Vagina (tissue), 2 donors: ENCODE measurements at places on chromosomes 3 and 15. TPM values are rescaled to one million over a fixed set of nuclear protein-coding genes. Genes with fewer than 3 reads are reported as not detected.

Gene FANCD2OS
- total RNA-seq: not detected

- H3K36me3 ChIP-seq: no peaks in the 10 kb centered on the region
- H3K4me1 ChIP-seq: no peaks in the 10 kb centered on the region
- H3K4me3 ChIP-seq: no peak overlapping the region
- DNase-seq: peak; percentile 93
- H3K27ac ChIP-seq: no peak overlapping the region
Measured at GRCh38 chr3:126550488-126551051, 8.2 kb downstream of the C3orf22 start.

Gene PPP1R14D
- not detected for total RNA-seq

Gene LMAN1L
- total RNA-seq: not detected

GRCh38 chr15:85026304-85027032, 44.8 kb downstream of the PDE8A start:
- H3K36me3 ChIP-seq: no peaks in the 10 kb centered on the region
- no peaks in the 10 kb centered on the region for H3K27me3 ChIP-seq
- DNase-seq: no peak

DNA sequence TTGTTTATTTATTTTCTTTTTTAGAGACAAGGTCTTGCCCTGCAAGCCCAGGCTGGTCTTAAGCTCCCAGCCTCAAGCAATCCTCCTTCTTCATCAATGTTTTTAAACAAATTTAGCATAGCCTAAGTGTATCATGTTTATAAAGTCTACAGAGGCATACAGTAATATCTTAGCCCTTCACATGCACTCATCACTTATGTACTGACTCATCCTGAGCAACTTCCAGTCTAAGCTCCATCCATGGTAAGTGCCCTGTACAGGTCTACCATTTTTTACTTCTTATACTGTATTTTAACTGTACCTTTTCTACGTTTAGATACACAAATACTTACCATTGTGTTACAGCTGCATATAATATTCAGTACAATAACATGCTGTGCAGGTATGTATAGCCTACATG, 860.0 kb downstream of the FHIT start:
- H3K27me3 ChIP-seq: no peaks in the 10 kb centered on the region
- no peak overlapping the region for H3K27ac ChIP-seq
- no peak overlapping the region for H3K4me3 ChIP-seq
- no peaks in the 10 kb centered on the region for H3K36me3 ChIP-seq

GRCh38 chr3:25291481-25291905, 136.6 kb upstream of the RARB start:
- no peak for DNase-seq
- H3K36me3 ChIP-seq: no peaks in the 10 kb centered on the region
- H3K27ac ChIP-seq: no peak overlapping the region

Gene JAGN1
- total RNA-seq: 32.7 TPM

DNA sequence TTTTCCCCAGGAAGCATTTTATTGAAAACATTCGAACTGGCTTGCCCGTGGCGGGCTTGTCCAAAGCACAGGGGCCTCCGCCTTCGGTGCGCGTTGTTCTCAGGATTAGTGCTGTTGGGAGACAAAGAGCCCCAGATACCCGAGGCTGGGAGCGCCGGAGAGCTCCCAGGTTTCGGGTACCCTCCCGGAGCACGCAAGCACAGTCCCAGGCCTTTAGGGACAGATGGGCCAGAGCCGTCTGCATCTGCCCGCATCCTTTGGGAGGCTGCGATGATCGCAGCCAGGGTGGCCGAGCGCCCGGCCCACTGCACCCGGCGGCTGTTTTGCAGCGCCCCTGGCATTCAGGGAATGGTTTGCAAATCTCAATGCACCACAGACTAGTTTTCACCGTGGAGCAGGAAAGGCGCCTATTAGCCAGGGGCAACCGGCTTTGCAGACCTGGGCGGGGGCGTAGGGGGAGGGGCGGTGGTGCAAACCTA, 5.0 kb upstream of the FEZF2 start:
- no peak overlapping the region for H3K4me3 ChIP-seq
- no peak for DNase-seq
- H3K4me1 ChIP-seq: peaks cover 18% of the 10 kb centered on the region
- no peaks in the 10 kb centered on the region for H3K36me3 ChIP-seq

DNA sequence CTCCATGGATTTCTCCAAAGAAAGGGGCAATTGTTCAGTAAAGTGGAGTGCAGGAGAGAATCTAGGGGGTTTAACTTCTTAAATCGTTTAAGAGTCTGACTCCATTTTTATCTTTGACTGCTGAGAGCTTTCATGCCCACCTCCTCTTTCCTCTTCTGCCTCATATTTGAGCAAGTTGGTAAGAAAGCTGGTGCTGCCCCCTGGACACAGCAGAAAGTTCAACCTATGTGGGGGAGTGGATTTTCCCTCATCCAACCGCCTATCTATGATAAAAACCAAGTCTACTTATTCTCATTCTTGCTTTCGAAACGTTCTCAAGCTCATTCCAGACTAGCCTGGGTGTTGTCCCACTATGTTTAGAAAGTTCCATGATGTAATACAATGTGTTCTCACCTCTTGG, 26.0 kb downstream of the HHLA2 start:
- H3K36me3 ChIP-seq: no peaks in the 10 kb centered on the region
- no peak overlapping the region for H3K27ac ChIP-seq
- no peaks in the 10 kb centered on the region for H3K4me1 ChIP-seq
- no peak for DNase-seq
- H3K27me3 ChIP-seq: no peaks in the 10 kb centered on the region

Gene UBR1
- total RNA-seq: 21.9 TPM

Gene DYNLT2B
- total RNA-seq: 2.9 TPM

Gene PPM1L
- total RNA-seq: 14.2 TPM

Gene IL17RE
- total RNA-seq: 15.2 TPM

DNA sequence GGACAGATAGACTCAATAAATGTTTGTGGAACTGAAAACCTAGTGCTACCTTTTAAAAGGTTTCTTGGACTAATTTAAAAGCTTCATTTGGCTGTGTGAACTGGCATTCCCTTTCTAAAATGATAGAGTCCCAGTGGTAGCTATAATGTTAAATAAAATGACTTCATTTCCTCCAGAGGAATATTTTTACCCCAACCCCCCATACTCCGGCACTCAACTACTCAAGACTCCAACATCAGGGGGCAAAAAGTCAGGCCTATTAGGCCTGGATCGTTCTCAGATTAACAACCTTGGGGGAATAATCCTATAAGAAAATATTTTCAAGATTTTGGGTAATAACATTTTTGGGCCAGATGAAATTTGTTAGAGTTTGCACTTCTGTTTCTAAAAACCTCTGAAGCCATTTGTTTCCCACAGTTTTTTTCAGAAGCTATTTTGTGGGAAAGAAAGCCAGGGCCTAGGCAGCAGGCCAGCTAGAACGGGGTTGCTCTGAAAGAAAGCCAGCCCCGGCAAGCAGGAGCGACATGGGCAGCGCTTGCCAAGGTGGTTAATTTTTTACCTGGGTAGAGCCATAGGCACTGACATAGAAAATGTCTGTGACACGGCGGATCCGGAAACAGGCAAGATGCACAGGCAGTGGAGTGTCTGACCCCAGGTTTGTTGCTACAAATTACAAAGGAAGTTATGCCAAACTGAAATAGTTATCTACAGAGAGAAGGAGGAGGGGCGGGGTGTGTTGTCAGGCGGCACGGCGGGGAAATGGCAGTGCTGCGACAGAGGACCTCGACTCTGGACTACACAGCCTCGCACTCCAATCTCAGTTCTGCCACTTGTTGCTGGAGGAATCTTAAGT, 84.6 kb downstream of the MAGI1 start:
- H3K27me3 ChIP-seq: no peaks in the 10 kb centered on the region
- peaks cover 21% of the 10 kb centered on the region for H3K4me1 ChIP-seq
- no peak overlapping the region for H3K4me3 ChIP-seq
- peak overlapping the region; percentile 61 for H3K27ac ChIP-seq
- no peaks in the 10 kb centered on the region for H3K36me3 ChIP-seq

Gene SLC9C1
- not detected for total RNA-seq

Gene SLC6A20
- total RNA-seq: 2.9 TPM

- H3K4me3 ChIP-seq: peak overlapping the region; percentile 48
- no peaks in the 10 kb centered on the region for H3K36me3 ChIP-seq
- peak overlapping the region; percentile 81 for H3K27ac ChIP-seq
Measured at GRCh38 chr3:8500319-8500988, 1.2 kb upstream of the LMCD1 start.

Gene BBX
- 39.5 TPM for total RNA-seq

- no peaks in the 10 kb centered on the region for H3K36me3 ChIP-seq
- H3K27ac ChIP-seq: peak overlapping the region; percentile 93
- peak overlapping the region; percentile 71 for H3K4me3 ChIP-seq
- DNase-seq: no peak
- no peaks in the 10 kb centered on the region for H3K27me3 ChIP-seq
Measured at GRCh38 chr15:68256675-68257450, 20.7 kb upstream of the FEM1B start.

Gene NLGN1
- total RNA-seq: 4.7 TPM

Gene RBP2
- total RNA-seq: not detected

Gene ACP3
- 12.3 TPM for total RNA-seq

DNA sequence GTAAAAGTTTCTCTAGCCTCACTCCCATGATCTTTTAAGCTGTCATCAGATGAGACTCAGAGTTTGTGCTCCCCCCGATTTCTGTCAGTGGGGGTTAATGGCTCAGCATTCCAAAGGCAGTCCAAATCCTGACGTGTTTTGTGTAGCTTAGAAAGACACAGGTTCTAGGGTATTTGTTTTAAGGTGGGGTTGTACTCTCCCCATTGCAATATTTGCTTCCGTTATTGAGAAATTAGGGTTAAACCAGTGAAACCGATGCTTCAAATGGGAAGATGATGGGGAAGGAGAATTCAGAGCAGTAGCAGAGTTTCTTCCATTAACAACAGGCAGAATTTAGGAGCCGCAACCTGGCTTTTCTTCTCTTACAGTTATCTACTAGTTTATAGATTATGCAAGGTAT, 3.4 kb downstream of the PIGB start:
- DNase-seq: no peak
- H3K36me3 ChIP-seq: no peaks in the 10 kb centered on the region
- no peak overlapping the region for H3K27ac ChIP-seq
- peaks cover 23% of the 10 kb centered on the region for H3K4me1 ChIP-seq
- H3K4me3 ChIP-seq: no peak overlapping the region

- H3K27me3 ChIP-seq: no peaks in the 10 kb centered on the region
- no peak overlapping the region for H3K4me3 ChIP-seq
- DNase-seq: no peak
- H3K27ac ChIP-seq: no peak overlapping the region
- no peaks in the 10 kb centered on the region for H3K36me3 ChIP-seq
Measured at GRCh38 chr15:65920825-65921309, 51.6 kb downstream of the RAB11A start.

- H3K27ac ChIP-seq: no peak overlapping the region
- DNase-seq: no peak
- H3K36me3 ChIP-seq: no peaks in the 10 kb centered on the region
- no peaks in the 10 kb centered on the region for H3K27me3 ChIP-seq
- no peaks in the 10 kb centered on the region for H3K4me1 ChIP-seq
- H3K4me3 ChIP-seq: no peak overlapping the region
Measured at GRCh38 chr3:158488670-158489069, 82.3 kb upstream of the MLF1 start.

Gene NR2F2
- total RNA-seq: 39.8 TPM

- no peaks in the 10 kb centered on the region for H3K27me3 ChIP-seq
- H3K4me1 ChIP-seq: peaks cover 44% of the 10 kb centered on the region
- no peaks in the 10 kb centered on the region for H3K36me3 ChIP-seq
- H3K27ac ChIP-seq: peak overlapping the region; percentile 22
Measured at GRCh38 chr3:157107037-157107436, 52.9 kb downstream of the CCNL1 start.

Gene SOX2
- 2.9 TPM for total RNA-seq

GRCh38 chr3:159987291-159987711, 1.3 kb upstream of the IL12A start:
- H3K4me3 ChIP-seq: no peak overlapping the region
- H3K4me1 ChIP-seq: peaks cover 19% of the 10 kb centered on the region
- no peak overlapping the region for H3K27ac ChIP-seq
- H3K36me3 ChIP-seq: no peaks in the 10 kb centered on the region

Gene POC1A
- total RNA-seq: 0.74 TPM

DNA sequence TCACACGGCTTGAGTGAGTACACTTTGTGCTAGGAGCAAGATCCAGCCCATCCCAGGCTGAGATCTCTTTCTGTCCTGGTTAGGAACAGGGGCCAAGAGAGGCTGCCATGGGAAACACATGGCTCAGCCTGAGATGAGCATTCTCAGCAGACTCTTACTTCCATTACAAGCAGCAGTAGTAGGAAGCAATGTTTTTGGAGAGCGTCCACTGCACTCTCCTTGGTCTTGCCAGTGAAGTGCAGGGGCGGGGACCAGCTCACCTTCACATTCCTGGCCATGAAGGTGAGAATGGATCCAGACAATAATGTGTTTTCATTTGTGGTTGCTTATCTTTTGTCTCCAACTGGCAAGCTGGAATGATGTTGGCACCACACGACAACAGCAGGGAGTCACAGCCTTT, 24.7 kb downstream of the ZNF80 start:
- H3K36me3 ChIP-seq: no peaks in the 10 kb centered on the region
- H3K4me3 ChIP-seq: no peak overlapping the region
- DNase-seq: no peak
- no peaks in the 10 kb centered on the region for H3K27me3 ChIP-seq

GRCh38 chr3:126753191-126754160, 49.4 kb downstream of the CHCHD6 start:
- peak; percentile 87 for DNase-seq
- H3K4me1 ChIP-seq: peaks cover 12% of the 10 kb centered on the region
- H3K4me3 ChIP-seq: no peak overlapping the region
- no peak overlapping the region for H3K27ac ChIP-seq

GRCh38 chr3:156050918-156051317, 69.5 kb upstream of the KCNAB1 start:
- H3K4me3 ChIP-seq: no peak overlapping the region
- no peak for DNase-seq
- no peaks in the 10 kb centered on the region for H3K27me3 ChIP-seq
- H3K36me3 ChIP-seq: no peaks in the 10 kb centered on the region
- H3K27ac ChIP-seq: no peak overlapping the region
- no peaks in the 10 kb centered on the region for H3K4me1 ChIP-seq

GRCh38 chr3:21390856-21391255, 360.2 kb downstream of the ZNF385D start:
- H3K27me3 ChIP-seq: no peaks in the 10 kb centered on the region
- no peak overlapping the region for H3K27ac ChIP-seq
- no peak overlapping the region for H3K4me3 ChIP-seq
- no peak for DNase-seq

Gene ALDH1L1
- 19.2 TPM for total RNA-seq

GRCh38 chr3:77871436-77871835, 831.5 kb downstream of the ROBO2 start:
- no peaks in the 10 kb centered on the region for H3K27me3 ChIP-seq
- DNase-seq: no peak
- no peaks in the 10 kb centered on the region for H3K4me1 ChIP-seq
- H3K4me3 ChIP-seq: no peak overlapping the region
- no peaks in the 10 kb centered on the region for H3K36me3 ChIP-seq

Gene LNP1
- total RNA-seq: 4.4 TPM

- no peaks in the 10 kb centered on the region for H3K27me3 ChIP-seq
- no peak overlapping the region for H3K4me3 ChIP-seq
- H3K4me1 ChIP-seq: peaks cover 78% of the 10 kb centered on the region
- no peaks in the 10 kb centered on the region for H3K36me3 ChIP-seq
- no peak for DNase-seq
Measured at GRCh38 chr3:150421799-150422548, 13.9 kb downstream of the TSC22D2 start.

- no peaks in the 10 kb centered on the region for H3K36me3 ChIP-seq
- H3K4me3 ChIP-seq: no peak overlapping the region
- H3K27me3 ChIP-seq: peaks cover 25% of the 10 kb centered on the region
- no peak for DNase-seq
- peaks cover 32% of the 10 kb centered on the region for H3K4me1 ChIP-seq
Measured at GRCh38 chr15:74129586-74130154, 716 bp upstream of the ISLR2 start.
